Activated CD4-positive, alpha-beta T cell treated with anti-CD3 and anti-CD28 coated beads for 36 hours (primary cell): ENCODE measurements at places on chromosomes 3 and 15. TPM values are rescaled to one million over a fixed set of nuclear protein-coding genes. Genes with fewer than 3 reads are reported as not detected.

C3orf22 gene
- total RNA-seq: not detected

DUOX1 gene
- 0.07 TPM for total RNA-seq

AGTR1 gene
- not detected for total RNA-seq

RARRES1 gene
- not detected for total RNA-seq

ZPLD1 gene
- not detected for total RNA-seq

SLC24A5 gene
- total RNA-seq: not detected

GOLGA8G gene
- not detected for total RNA-seq

LIPC gene
- 0.30 TPM for total RNA-seq

TMPRSS7 gene
- not detected for total RNA-seq

MST1R gene
- total RNA-seq: 0.86 TPM

- no peaks in the 10 kb centered on the region for H3K27me3 ChIP-seq
- no peaks in the 10 kb centered on the region for H3K36me3 ChIP-seq
- no peaks in the 10 kb centered on the region for H3K4me1 ChIP-seq
- no peak for DNase-seq
- H3K4me3 ChIP-seq: no peak overlapping the region
Observed at GRCh38 chr3:79187426-79187825, 580.4 kb downstream of the ROBO1 start.

DNA sequence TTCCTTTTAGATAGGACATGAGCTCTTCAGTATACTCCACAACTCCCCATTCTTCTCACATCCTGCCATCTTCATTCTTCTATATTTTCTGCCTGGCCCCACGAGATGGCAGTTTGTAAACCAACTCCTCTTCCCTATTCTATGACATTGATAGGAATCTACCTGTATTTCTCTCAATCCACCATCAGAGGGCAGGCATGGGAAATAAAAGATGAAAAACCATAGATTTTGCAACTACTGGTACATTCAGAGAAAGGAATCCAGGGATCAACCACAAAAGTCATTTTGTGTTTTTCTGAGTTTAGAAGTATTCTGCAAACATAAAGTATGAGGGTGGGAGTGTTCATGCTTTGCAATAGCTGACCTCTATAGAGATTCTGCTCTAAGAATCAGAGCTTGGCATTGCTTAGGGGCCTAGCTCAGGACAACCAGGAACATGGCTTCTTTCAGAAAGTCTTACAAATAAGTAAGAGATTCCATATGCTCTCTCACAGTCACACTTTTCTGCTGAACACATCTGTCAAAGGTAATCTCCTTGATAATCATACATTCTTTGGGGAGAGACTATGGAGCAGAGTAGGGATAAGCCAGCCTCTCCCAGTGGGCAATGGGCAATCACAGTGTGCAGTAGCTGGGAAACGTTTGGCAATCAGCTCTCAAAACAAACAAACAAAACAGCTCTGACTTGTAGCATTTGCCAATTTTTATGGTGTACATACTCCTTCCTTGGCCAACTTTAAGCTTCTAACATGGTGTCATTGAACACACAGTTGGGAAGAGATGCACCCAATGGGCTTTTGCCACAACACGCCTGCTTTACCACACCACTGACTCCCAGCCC lies 43.1 kb upstream of the SLC25A36 start:
- DNase-seq: peak; percentile 11
- peaks cover 11% of the 10 kb centered on the region for H3K27me3 ChIP-seq
- H3K36me3 ChIP-seq: no peaks in the 10 kb centered on the region
- H3K4me1 ChIP-seq: no peaks in the 10 kb centered on the region
- no peak overlapping the region for H3K4me3 ChIP-seq

GRCh38 chr3:138367911-138368310 lies 19.5 kb downstream of the MRAS start:
- peak; percentile 19 for DNase-seq
- peaks cover 9% of the 10 kb centered on the region for H3K27me3 ChIP-seq
- no peak overlapping the region for H3K4me3 ChIP-seq
- H3K27ac ChIP-seq: no peak overlapping the region

DNA sequence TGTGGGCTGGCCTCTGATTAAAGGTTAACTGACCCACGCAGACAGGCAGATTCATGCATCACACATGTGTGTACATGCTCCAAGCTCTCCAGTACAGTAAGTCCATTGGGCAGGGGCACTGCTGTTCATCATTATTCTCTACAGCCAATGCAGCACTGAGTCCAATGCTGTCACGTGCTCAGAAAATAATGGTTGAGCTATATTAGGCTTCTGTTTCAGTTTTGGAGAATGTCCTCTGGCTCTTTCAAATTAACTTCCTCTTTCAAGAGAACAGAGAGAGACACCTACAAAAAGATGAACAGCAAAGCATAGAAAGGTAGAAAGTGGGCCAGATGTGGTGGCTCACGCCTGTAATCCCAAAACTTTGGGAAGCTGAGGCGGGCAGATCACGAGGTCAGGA lies 202.6 kb downstream of the MEX3B start:
- DNase-seq: no peak
- H3K27ac ChIP-seq: no peak overlapping the region
- H3K36me3 ChIP-seq: no peaks in the 10 kb centered on the region
- H3K4me3 ChIP-seq: no peak overlapping the region
- no peaks in the 10 kb centered on the region for H3K4me1 ChIP-seq

- H3K27ac ChIP-seq: no peak overlapping the region
- H3K4me1 ChIP-seq: peaks cover 18% of the 10 kb centered on the region
- no peaks in the 10 kb centered on the region for H3K36me3 ChIP-seq
- H3K4me3 ChIP-seq: no peak overlapping the region
Observed at GRCh38 chr3:51796854-51797253, 17.8 kb upstream of the IQCF6 start.

DNA sequence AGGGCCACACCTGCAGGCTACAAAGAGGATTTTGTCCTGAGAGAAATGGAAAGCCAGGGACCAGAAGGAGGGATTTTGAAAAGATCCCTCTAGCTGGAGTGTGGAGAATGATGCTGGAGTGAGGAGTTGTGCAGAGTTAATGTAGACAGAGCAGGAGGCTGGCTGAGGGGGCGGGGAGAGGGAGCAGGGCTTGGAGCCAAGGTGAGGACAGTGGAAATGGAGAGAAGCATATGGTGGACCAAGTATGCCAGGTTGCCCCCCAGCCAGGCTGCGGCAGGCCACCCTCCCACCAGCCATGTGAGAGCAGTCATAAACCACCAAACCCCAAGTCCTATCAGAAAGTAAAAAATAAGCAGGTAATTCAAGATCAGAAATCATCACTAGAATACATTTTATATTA lies 14.7 kb downstream of the RARRES1 start:
- no peaks in the 10 kb centered on the region for H3K27me3 ChIP-seq
- no peak overlapping the region for H3K4me3 ChIP-seq
- no peak overlapping the region for H3K27ac ChIP-seq
- peaks cover 35% of the 10 kb centered on the region for H3K4me1 ChIP-seq
- DNase-seq: no peak

DNA sequence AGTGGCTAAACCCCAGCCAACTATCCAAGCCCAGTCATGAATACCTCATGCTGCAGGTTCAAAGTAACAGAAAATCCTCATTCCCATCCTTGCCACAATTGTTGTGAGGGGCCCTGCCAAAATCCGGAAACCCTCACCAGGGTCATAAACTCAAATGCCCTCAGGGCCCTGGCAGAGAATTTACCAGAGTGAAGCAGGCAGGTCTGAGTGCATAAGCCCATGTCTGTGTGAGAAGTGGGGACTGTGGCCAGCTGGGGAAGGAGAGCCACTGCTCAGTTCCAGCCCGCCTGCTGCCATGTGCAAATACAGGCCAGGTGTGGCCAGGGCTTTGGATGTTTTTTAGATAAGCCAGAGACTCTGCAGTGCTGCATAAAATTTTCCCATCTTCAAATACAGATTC lies 7.0 kb downstream of the CEP152 start:
- H3K36me3 ChIP-seq: peaks cover 34% of the 10 kb centered on the region
- no peak for DNase-seq
- peaks cover 30% of the 10 kb centered on the region for H3K4me1 ChIP-seq
- no peak overlapping the region for H3K27ac ChIP-seq
- H3K4me3 ChIP-seq: no peak overlapping the region

- no peak overlapping the region for H3K4me3 ChIP-seq
- H3K27ac ChIP-seq: no peak overlapping the region
- peaks cover 15% of the 10 kb centered on the region for H3K27me3 ChIP-seq
Observed at GRCh38 chr3:39637807-39638206, 170.3 kb downstream of the MOBP start.

DNA sequence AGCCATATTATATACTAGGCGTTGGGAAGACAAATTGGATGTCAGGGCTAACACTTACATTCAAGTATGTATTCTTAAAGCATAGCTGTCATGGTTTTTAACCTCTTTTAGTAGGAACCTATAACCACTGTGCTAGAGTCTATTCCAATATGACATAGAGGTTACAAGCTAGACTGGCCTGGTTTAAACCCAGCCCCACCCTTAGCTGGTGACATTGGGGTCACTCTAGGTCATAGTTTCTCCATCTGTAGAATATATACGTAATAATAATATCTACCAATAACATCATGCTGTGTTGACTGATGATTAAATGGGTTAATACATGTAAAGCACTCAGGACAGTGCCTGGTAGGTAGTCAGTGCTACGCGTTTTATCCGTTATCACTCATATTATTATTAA lies 16.7 kb downstream of the NRROS start:
- H3K4me1 ChIP-seq: peaks cover 11% of the 10 kb centered on the region
- no peak overlapping the region for H3K27ac ChIP-seq
- DNase-seq: no peak
- no peak overlapping the region for H3K4me3 ChIP-seq

DNA sequence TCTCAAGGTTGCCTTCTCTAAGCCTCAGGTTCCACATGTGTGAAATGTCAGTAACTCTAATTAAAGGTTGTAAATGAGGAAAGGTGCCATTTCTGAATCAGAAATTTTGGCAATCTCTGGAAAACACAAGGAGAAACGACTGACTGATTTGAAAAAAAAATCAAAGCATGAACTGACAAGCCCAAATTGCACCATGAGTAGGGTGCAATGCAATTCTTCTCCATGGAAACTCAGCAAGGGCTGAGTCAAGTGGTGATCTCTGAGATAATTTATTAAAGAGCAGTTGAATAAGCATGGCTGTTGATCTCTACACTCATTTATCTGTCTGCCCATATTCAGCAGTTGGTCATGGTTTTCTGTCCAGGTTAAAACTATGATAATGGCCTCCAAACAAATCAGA lies 201.6 kb upstream of the CMC1 start:
- H3K36me3 ChIP-seq: no peaks in the 10 kb centered on the region
- DNase-seq: no peak
- peaks cover 5% of the 10 kb centered on the region for H3K27me3 ChIP-seq
- peaks cover 6% of the 10 kb centered on the region for H3K4me1 ChIP-seq
- H3K27ac ChIP-seq: no peak overlapping the region
- H3K4me3 ChIP-seq: no peak overlapping the region

DNA sequence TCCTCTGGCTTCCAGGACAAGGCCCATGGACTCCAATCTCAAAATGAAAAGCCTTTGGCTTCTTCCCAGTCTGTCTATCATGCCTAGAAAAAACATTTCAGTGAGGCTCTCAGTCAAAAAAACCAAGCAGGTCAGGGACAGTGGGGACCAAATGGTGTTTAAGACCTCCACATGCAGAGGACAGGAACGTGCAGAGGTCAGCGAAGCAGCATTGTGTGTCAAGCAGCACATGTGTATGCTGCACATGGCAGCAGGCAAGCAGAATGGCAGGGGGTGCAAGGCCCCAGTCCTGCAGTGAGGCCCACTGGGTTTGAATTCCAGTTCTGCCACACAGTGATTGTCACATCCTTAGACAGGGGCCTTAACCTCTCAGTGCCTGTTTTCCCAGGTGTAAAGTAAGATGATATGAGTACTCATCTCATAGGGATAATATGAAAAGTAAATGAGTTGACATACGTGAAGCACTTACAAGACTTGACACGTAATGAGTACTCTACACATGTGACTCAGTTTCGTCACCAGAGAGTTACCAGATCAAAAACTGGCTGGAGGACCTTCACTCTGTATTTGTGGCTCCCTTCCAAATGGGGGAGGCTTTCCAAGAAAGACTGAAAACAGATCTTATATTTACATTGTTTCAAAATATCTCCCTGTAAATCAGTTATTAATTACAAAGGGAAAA lies 11.2 kb downstream of the STIMATE start:
- H3K4me1 ChIP-seq: peaks cover 17% of the 10 kb centered on the region
- H3K4me3 ChIP-seq: no peak overlapping the region
- no peaks in the 10 kb centered on the region for H3K27me3 ChIP-seq
- no peak for DNase-seq

DNA sequence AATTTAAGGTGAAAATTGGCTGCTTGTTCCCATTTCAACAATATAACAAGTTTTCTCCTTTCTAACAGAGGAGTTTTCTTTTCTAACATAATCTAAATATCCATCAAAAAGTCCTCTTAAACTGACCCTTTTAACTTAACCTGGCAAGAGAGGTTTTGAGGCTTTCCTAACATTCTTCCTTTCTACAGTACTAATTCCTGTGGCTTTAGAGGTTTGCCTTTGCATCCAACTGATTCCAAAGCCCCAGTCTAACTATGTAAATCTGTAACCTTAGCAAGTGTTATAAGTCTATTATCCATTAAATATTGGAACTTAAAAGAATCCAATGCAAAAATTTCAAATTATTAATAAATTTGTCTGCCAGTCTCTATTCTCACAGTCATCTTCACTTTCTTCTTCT lies 134.1 kb downstream of the ISL2 start:
- H3K27me3 ChIP-seq: no peaks in the 10 kb centered on the region
- no peak for DNase-seq
- peaks cover 49% of the 10 kb centered on the region for H3K36me3 ChIP-seq
- no peak overlapping the region for H3K4me3 ChIP-seq

GRCh38 chr3:74614107-74614967 lies at the start of gene CNTN3:
TSS of gene CNTN3 (minus strand) at chr3:74614659. CDS start at chr3:74521112, 93,547 bp downstream.
- no peak for DNase-seq
- H3K4me3 ChIP-seq: no peak within 1 kb of the TSS
- H3K27me3 ChIP-seq: peaks cover 14% of the 10 kb centered on the region
- H3K4me1 ChIP-seq: no peaks in the 10 kb centered on the region
- no peak within 1 kb of the TSS for H3K27ac ChIP-seq
- no peaks in the 10 kb centered on the region for H3K36me3 ChIP-seq

DNA sequence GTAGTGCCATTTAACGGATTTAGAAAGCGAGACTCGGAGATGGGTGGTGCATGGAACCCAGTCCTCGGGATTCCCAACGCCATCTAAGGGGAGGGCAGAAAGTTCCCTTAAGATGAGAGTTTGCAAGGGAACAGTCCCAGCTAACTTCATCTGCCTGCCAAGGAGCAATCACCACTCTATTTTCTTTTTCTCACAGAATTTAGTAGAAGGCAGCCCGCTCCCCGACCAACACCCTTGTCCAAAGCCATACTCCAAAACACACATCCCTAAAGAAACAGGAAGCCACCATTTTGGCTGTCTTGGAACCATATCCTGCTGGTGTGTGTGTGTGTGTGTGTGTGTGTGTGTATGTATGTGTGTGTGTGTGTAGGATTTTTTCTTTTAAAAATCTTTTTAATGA lies 7.1 kb upstream of the FGD5 start:
- peaks cover 45% of the 10 kb centered on the region for H3K27me3 ChIP-seq
- H3K36me3 ChIP-seq: no peaks in the 10 kb centered on the region
- no peak overlapping the region for H3K4me3 ChIP-seq
- DNase-seq: no peak
- no peak overlapping the region for H3K27ac ChIP-seq

GRCh38 chr15:98438326-98438725 lies 210.0 kb upstream of the IGF1R start:
- no peaks in the 10 kb centered on the region for H3K36me3 ChIP-seq
- peaks cover 3% of the 10 kb centered on the region for H3K4me1 ChIP-seq
- DNase-seq: no peak
- peaks cover 5% of the 10 kb centered on the region for H3K27me3 ChIP-seq
- no peak overlapping the region for H3K27ac ChIP-seq
- no peak overlapping the region for H3K4me3 ChIP-seq

- no peaks in the 10 kb centered on the region for H3K36me3 ChIP-seq
- H3K4me3 ChIP-seq: no peak overlapping the region
- DNase-seq: no peak
- H3K4me1 ChIP-seq: no peaks in the 10 kb centered on the region
- no peak overlapping the region for H3K27ac ChIP-seq
Observed at GRCh38 chr3:78633626-78634025, 1134.2 kb downstream of the ROBO1 start.
